NCI-H1417 (cell line): ENCODE measurements at places on chromosomes 16 and 17.

DNA sequence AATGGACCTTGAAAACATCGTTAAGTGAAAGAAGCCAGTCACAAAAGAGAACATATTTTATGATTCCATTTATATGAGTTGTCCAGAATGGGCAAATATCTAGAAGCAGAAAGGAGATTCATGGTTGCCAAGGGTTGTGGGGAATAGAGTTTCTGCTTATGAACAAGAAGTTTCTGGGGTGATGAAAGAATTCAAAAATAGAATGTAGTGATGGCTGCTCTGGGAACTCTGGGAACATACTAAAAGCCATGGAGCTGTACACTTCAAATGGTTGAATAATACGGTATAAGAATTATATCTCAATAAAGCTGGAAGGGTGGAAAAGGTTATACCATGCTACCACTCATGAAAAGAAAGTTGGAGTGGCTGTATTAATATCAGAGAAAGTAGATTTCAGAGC is 18.5 kb downstream of the AKTIP start:
- DNase-seq, result no peak

DNA sequence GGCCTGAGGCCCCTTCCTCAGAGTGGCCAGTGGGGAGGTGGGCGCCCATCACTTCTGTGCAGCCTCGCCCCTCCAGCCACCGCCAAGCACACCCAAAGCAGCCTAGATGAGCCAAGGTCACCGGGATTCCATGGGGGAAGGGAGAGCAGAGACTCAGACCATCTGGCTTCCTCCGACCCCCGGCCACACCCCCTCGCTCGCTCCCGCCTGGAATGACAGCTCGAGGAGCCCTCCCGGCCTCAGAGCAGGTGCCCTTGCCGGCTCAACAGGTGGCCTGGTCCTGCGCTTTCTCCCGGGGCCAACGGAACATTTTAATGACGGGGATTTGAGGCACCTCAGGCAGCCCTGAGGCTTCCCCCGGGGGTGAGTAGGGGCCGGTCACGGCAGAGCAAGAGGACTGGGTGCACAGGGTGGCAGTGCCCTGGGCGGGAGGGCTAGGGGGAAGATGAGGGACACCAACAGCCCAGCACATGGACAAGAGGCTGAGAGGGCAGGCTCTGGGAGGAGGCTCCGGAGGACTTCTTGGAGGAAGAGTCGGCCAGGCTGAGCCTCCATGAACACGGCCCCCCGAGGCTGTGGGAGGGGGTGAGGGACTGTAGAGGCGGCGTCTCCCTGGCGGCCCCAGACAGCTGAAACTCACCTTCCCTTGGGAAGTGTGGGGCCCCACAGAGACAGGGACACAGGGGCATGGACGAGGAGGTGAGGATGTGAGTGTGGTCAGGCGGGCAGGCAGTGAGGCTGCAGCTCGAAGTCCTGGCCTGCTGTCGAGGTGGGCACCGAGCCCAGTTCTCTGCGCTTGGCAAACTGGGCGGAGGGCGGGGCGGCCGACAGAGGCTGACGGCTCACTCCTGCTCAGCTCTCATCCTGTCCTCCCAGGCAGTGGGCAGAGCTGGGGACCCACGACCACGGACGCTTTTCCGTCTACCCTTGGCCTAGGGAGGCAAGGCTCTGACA is 12.5 kb upstream of the C1QTNF8 start:
- DNase-seq, result peak; percentile 72

DNA sequence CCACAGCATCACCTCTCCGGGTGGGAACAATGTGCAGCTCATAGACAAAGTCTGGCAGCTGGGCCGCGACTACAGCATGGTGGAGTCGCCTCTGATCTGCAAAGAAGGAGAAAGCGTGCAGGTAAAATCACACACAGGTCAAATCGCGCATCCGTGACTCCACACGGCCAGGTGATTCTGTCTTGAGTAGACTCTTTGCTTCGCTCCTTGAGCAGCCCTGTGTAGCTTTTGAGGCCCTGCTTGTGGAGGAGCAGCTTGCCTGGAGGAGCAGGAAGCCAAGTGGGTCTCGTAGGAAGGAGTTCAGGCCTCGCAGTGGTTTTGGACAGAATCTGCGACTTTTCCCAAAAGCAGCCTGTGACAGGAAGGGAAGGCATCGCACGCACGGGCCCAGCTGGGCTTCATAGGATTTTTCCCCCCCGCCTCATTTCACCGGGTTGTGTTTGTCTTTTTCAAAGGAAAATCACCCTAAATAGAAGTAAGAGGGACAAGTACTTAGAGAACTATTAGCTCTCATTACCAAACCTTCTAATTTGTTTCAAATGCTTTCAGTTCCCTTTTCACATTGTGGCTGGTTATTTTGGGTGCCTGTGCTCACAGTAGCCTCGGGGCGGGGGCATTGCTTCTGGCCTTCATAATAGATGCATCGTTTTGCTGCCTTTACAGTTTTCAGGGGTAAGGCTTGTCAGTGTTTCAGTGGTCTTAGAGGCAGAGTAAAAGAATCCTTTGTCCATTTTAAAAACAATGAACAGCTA is 71.5 kb downstream of the SEC14L1 start:
- DNase-seq, result no peak

DNA sequence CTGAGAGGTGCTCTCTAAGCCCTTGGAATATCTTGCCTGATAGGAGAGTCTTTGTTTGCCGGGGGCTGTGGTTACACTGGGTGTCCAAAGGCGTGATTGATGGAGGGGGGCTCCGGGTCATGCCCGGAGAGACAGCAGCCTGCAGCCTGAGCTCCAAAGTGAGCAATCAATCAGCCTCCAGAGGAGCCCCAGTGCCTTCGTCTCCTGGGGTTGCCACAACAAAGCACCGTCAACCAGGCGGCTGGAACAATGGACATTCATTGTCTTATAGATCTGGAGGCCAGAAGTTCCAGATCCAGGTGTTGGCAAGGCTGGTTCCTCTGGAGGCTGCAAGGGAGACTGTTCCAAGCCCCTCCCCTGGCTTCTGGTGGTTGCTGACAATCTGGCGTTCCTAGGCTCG is 24.0 kb upstream of the GINS2 start:
- peak; percentile 33 for DNase-seq

DNA sequence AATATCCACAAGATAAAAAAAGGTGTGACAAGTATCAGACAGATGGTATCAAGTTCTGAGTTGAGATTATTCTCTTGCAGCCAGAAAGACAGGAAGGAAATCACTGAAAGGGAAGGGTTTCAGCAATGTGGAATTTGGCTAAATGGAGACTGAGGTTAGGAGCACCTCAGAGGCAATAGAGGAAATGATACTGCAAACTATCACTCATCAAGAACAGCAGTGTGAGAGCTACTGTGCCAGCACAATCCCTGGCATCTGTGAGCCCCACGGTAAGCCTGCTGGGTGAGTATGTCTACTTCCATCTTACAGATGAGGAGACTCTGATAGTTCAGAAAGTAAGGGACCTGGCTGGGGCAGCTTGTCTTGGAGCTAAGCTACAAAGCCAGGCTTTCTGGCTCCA is 162.0 kb downstream of the SALL1 start:
- no peak for DNase-seq

DNA sequence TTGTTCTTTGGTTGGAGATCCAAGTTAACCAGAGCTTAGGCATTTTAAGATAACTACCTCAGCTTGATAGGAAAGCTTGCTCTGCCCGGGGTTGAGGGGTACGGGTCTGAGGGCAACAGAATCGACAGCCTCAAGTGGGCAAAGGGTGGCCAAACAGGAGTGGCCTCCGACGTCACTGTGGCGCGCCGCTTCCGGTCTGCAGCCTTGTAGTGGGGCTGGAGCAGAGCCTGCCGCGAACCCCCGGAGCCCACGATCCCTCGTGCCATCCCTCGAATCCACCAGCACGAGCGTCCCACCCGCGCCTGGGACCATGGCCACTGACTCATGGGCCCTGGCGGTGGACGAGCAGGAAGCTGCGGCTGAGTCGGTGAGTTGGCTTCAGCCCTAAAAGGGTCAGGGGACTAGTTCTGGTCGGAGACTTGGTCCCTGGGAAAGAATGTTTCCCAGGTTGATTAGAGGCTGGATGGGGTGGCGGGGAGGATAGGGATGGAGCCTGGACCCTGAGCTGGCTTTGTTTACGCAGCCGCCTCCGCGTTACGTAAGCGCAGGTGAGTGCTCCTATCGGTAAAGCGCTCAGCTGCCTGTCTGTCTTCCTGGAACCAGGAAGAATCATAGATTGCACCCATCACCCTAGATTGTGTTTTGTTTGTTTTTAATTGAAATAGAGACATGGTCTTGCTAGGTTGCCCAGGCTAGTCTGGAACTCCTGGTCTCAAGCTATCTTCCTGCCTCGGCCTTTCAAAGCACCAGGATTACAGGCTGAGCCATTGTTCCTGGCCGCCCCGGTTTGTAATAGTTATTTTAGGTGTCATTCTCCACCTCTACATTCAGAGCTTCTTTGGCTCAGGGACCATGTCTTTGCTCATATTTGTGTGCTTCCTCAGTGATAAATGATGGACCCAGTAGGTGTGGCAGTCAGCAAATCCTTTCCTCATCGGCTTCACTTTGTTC is at the start of gene DDX19B:
Gene DDX19B, plus strand, starts transcription at position 199 of the 951 bp plus-strand sequence. Its CDS starts 112 bp downstream, at position 311.
- peak; percentile 87 for DNase-seq

DNA sequence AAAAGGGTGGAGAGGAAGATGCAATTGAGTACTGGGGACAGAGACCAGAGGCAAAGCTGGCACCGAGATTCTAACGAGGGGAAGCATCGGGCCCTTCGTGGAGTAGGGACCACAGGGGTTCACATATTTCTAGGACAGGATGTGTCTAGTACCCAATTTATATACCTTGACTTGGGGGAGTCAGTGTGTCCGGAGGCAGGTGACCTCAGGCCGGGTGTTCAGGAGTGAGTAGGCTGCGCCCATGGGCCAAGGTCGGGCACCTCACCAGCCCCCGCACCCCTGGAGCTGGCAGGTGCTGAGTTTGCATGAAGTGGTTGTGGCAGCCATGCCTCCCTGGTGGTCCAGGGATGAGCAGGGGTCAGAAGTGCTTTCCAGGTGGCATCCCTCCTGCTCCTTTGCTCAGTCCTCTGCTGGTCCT is 8.6 kb upstream of the NXPH3 start:
- DNase-seq, result no peak
